WTC11 (cell line): ENCODE measurements at places on chromosomes 7 and 10. TPM values are rescaled to one million over a fixed set of nuclear protein-coding genes. Genes with fewer than 3 reads are reported as not detected.

DNA sequence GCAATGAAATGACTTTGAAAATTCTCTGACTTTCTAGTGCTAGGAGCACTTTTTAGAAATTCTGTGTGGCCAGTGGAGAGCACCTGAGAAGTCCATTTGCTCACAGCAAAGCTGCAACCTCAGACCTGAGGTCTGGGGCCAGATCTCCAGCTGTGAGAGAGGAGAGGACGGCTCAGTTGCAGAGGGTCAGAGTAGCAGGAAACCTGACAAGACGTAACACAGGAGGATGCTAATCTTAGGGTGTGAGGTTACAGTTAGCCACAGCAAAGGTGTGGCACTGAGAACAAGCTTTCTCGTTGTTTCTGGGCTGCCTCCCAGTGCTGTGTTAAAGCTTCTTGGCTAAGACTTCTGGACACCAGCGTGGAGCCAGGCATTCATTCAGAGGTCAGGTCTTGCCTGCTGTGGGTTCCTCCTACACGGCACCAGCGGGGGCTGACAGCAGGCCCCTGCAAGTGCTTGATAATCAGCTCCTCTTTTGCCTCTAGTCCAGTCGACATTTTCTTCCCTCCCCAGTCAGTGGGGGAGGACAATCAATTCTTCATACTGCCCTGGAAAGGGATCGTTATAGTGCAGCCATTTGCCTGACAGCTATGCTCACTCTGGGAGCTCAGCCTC is 435.4 kb upstream of the DPP6 start:
- DNase-seq, result no peak
- H3K27ac ChIP-seq, result no peak overlapping the region
- no peaks in the 10 kb centered on the region for H3K4me1 ChIP-seq

GRCh38 chr10:124221356-124222317 is 128.2 kb upstream of the CHST15 start:
- H3K4me3 ChIP-seq, result no peak overlapping the region
- peaks cover 13% of the 10 kb centered on the region for H3K4me1 ChIP-seq
- no peak for DNase-seq
- H3K36me3 ChIP-seq, result no peaks in the 10 kb centered on the region; the same call in 1 of the 2 replicates
- H3K27me3 ChIP-seq, result no peaks in the 10 kb centered on the region; the same call in 1 of the 2 replicates
- H3K27ac ChIP-seq, result no peak overlapping the region

GRCh38 chr7:99120501-99120900 is 23.4 kb downstream of the SMURF1 start:
- DNase-seq, result no peak
- no peak overlapping the region for H3K4me3 ChIP-seq
- H3K27me3 ChIP-seq, result no peaks in the 10 kb centered on the region
- H3K27ac ChIP-seq, result no peak overlapping the region
- H3K36me3 ChIP-seq, result peaks cover 9% of the 10 kb centered on the region

Gene NKX2-3
- not detected in 3 replicates for total RNA-seq

GRCh38 chr10:21702633-21703111 is 168.6 kb downstream of the MLLT10 start:
- no peak overlapping the region for H3K4me3 ChIP-seq
- no peaks in the 10 kb centered on the region for H3K27me3 ChIP-seq

DNA sequence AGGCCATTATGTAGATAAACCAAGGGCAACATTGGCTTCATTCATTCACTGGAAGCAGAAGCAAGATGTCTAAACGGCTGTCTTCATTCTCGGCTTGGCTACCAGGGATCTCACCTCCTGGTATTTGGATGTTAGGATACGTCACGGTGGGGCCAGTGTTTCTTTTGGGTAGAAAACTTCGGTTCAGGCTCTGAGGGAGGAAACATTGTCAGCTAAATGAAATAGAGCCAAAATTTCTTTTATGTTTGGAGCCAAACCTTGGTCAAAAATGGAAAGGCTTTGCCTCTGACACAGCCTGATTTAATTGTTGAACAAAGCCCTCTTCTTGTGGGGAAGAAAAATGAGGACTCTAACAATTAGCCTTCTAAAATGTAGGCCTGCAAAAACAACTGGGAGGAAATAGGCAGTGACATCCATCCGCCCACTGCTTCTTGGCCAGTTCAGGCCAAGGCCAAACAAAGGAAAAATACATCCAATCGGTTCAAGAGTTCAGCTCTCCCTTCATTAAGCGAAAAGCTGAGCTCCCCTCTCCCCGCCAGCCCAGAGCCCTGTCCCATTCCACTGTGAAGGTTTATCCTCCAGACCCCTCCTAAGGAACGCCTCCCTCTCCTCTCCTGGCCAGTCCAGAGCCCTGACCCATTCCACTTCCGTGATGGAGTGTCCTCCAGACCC is 44.4 kb downstream of the PFKFB3 start:
- no peaks in the 10 kb centered on the region for H3K27me3 ChIP-seq
- H3K4me1 ChIP-seq, result no peaks in the 10 kb centered on the region
- no peak overlapping the region for H3K27ac ChIP-seq
- H3K36me3 ChIP-seq, result no peaks in the 10 kb centered on the region
- no peak overlapping the region for H3K4me3 ChIP-seq
- DNase-seq, result no peak

DNA sequence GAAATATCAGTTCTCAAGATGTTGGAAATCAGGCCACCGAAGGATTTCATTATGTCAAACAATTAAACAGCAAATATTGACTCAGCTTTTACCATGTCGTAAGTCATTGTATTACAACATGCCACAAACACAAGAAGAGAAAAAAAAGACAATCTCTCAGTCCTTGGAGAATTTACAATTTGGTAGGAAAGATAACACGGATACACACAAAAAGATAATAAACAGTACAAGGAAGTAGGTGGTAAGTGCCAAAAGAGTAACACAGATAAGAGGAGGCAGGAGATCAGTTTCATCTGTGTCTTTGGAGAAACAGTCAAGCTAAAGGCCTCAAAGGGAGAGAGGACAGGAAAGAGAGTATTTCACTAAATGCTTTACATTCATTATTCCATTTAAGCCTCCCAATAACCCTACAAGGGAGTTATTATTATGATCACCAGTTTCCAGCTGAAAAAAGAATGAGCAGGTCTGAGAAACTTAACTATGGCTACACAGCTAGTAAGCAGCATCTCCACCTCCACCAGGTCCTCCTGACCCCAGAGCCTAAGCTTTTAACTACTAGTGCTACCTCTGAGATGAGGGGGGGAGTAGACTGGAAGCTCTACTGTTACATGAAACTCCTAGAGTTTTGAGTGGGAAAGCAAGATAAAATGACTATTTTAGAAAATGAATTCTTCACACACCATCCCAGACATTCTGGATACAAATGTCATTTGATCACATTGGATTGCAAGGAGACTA is 13.9 kb upstream of the DNAJC1 start:
- no peak overlapping the region for H3K27ac ChIP-seq
- H3K27me3 ChIP-seq, result no peaks in the 10 kb centered on the region
- H3K36me3 ChIP-seq, result no peaks in the 10 kb centered on the region
- H3K4me3 ChIP-seq, result no peak overlapping the region
- no peak for DNase-seq
- H3K4me1 ChIP-seq, result no peaks in the 10 kb centered on the region

Gene PRPS1L1
- total RNA-seq, result not detected in 3 replicates
